ENCODE measurements at places on chromosomes 3 and 15.

DNA sequence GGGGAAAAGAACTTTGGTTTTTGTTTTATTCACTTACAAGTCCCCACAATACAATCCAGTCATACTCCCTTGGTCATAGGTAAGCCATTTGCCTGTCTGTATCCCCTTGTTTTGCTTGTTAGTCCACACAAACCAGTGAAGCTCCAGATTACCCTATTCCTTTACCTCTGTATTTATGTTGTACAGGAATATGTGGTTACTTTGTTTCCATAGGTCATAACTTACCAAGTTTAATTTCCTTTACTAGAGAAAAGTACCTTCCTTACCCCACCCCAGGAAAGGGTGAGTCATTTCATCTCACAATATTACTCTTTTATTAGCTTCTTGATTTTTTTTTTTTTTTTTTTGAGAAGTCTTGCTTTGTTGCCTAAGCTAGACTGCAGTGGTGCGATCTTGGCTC, 113.4 kb upstream of the LRRFIP2 start:
- peak; percentile 48 for DNase-seq

DNA sequence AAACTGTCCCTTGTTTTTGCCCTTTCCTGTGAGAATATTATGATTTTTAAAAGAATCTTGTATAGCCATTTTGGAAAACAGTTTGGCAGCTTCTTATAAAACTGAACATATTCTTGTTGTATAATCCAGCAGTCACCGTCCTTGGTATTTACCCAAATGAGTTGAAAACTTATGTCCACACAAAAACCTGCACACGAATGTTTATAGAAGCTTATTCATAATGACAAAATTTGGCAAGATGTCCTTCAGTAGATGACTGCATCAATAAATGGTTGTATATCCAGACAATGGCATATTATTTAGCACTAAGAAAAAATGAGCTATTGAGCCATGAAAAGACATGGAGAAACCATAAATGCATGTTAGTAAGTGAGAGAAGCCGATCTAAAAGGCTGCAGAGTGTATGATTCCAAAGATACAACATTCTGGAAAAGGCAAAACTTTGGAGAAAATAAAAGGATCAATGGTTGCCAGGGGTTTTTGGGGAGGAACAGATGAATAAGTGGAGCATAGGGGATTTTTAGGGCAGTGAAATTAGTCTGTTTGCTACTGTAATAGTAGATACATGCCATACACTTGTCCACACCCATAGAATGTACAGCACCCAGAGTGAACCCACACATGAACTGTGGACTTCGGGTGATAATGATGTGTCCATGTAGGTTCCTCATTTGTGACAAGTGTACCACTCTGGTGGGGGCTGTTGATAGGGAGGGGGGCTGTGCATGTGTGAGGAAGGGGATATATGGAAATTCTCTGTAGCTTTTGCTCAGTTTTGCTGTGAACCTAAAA, 31.7 kb downstream of the LIMD1 start:
- DNase-seq, result no peak

DNA sequence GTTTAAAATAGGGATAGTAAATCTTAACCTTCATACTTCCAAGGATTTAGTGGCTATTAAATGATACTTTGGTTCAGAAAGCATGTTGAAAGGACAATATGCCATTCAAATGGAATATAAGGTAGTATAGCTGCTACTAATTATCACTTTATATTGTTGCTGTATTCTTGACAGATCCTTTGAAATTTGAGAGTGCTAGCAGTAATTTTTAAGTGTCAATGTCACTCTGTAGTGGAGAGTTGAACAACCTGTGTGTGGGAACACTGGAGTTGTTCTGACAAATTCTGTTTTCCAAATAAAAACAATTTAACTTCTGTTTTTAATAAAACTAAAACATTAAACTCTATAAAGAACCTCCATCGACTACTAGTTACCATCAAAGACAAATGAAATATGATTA, 565.7 kb downstream of the FGF12 start:
- DNase-seq, result no peak

DNA sequence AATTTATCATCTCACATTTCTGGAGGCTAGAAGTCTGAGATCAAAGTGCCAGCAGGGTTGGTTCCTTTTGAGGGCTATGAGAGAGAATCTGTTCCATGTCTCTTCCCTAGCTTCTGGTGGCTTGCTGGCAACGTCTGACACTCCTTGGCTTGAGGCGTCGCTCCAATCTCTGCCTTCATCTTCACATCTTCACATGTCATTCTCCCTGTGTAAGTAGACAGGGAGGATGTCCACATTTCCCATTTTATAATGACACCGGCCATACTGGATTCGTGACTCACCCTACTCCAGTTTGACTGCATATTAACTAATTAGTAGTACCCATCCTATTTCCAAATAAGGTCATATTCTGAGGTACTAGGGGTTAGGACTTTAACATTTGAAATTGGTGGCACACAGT, 17.5 kb upstream of the ARHGAP31 start:
- DNase-seq, result no peak

DNA sequence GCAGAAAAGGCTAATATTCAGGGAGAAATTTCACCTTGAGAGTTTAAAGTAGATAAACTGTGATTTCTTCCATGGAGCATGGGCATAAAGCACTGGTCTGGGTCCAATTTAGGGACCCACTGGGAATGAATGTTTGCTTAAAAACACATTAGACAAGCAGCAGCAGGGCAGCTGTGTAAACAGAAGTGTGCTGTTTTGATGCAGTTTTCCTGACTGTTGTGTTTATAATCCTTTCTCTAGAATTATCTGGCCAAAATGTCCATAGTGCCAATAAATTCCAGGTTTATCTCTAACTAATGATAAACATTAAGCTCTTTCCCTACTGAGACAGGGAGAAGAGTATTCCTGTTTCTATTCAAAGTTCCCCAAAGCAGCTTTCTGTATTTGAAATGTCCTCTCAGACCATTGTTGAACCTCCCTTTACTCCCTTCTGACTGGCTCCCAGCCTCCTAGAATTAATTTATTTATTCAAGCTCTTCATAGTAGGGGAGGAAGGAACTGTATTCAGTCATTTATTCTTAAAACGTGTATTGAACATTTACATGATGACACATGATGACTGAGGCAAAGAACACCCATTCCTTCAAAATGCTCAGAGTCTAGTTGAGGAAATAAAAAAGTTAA, 7.0 kb upstream of the TM4SF18 start:
- no peak for DNase-seq

DNA sequence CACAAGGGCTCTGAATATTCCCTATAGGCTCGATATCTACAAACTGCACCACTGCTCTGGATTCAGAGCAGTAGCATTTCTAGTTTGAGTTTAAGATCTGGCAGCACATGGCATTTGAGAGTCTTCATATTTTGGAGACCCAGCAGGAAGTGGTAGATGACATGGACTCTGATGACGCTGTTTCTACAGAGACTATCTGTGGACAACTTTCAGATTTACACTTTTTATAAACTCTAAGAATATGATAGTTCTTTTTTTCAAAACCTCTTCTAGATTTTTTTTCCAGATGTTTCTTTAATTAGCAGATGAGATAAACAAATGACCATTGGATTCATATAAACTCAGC, 35.8 kb downstream of the ARMC8 start:
- peak; percentile 28 for DNase-seq

- no peak for DNase-seq
Observed at GRCh38 chr3:131960324-131960723, 74.5 kb downstream of the CPNE4 start.

GRCh38 chr3:116198087-116198486, 247.2 kb downstream of the LSAMP start:
- DNase-seq, result no peak

DNA sequence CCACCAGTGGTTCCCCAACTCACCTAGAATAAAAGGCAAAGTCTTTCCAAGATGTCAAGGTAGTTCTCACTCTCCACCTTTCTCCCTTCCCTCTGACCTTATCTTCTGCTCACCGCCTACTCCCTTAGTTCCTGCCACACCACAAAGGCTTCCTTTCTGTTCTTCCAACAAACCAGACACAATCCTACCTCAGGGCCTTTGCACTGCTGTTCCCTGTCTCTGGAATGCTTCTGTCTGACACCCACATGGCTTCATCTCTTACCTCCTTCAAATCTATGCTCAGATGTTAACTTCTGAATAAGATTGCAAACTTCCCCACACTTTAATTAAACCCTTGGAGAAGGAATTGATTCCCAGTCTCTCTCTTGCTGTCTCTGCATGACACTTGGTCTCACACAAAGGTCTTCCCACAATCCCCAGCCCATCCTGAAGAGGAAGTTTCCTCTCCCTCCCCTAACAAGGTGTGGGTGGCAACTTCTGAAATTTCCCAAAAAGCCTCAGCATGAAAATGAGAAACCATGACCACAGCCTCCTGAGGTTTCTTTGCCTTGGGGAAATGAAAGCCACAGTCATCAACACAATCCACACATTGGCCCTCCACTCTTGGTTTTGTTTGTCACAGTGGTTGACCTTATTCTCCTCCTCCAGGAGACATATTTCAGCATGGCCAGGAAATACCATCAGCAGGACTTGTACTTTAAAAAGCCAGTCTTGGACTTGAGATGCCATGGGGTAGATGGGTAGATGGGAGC, 3.0 kb upstream of the RYK start:
- DNase-seq, result peak; percentile 36

DNA sequence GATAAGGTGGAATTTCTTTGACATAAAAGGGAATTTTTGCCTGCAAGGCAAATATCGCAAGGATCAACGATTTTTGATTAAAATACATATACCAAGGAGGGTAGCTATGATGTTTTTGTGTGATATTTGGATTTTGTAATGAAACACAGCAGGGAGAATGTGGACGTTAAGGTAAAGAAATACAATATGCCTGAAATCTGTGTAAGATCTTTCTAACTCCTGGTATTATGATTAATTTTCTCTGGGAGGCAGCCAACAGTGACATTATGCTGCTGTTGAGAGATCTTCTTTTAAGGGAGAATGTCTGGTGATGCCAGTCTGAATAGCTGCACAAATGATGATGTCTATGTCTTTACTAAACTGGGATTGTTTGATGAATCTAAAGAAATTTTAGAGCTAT, 972.2 kb downstream of the SQOR start:
- no peak for DNase-seq

DNA sequence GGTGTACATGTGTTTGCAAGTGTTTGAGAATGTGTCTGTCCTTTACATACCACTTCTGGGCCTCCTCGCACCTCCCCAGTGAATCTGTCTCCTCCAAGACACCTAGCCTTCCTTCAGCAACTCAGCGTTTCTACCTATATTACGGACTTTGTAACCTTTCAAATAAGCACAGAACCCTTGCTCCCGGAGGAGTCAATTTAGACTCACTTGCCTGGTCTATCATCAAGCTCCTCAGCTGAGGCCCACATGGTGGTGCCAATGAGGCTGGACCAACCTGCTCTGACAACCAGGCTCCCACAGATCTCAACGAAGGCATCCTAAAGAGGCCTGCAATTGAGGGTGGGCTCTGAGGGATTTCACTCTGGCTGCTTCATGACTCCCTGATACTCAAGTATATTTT, 32.8 kb upstream of the TIMP4 start:
- DNase-seq, result no peak

GRCh38 chr3:11146773-11147660, 7.3 kb upstream of the HRH1 start:
- DNase-seq, result no peak

DNA sequence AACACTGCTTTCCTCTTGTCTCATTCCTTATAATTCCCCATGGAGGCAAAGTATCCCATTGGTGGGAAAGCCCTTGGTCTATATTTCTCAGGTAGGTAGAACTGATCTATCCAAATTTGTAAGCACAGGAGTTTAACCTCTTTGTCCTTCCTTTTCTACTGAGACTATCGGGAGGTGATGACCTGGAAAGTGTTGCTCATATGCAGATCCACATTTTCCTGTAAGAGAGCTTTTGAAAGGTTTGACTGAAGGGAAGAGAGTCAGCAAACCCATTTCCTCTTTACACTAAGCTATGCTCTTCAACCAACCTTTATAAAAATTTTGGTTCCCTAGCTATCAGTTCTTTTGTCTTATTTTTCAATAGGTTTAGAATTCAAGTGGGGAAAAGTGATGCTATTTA, 200.7 kb downstream of the TIGIT start:
- DNase-seq, result no peak

GRCh38 chr3:119534296-119534695, 25.1 kb downstream of the CD80 start:
- no peak for DNase-seq

GRCh38 chr3:148873270-148873927, 8.3 kb downstream of the CPA3 start:
- DNase-seq, result no peak

DNA sequence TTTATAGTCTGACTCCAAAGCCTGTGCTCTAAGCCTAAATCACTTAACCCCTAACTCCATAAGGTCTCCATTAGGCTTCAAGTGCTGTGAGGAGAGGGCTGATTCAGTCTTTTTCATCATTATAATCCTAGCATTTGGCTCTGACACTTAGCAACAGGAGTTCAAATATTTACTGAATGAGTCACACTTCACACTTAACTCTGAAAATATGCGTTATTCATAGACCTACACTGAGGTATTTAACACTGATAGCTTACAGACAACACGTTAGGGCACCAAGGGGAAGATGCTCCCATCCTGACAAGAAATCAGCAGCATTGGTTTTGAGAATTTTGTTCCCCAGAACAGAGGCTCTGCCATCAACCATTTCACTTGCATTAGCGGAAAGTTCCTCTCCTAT, 53.5 kb downstream of the MSL2 start:
- DNase-seq, result peak; percentile 45

DNA sequence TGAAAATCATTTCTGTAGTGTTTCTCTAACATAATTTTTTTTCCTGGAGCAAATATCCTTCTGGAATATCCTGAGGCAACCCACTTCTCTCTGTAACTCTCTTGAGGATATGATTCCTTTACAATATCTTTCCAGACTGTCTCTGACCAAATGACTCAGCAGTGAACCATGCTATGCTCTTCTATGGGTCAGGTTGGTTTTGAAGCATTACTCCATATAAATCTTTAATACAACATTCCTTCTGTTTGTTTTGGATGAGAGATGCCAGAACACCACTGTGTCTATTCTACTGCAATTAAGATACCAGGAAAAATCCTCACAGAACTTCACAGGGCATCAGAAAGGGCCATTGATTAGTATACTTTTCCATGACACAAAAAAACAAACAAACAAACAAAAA, 626.4 kb upstream of the ZNF385D start:
- DNase-seq, result no peak

- DNase-seq, result no peak
Observed at GRCh38 chr3:9229325-9229724, 20.1 kb downstream of the SRGAP3 start.

DNA sequence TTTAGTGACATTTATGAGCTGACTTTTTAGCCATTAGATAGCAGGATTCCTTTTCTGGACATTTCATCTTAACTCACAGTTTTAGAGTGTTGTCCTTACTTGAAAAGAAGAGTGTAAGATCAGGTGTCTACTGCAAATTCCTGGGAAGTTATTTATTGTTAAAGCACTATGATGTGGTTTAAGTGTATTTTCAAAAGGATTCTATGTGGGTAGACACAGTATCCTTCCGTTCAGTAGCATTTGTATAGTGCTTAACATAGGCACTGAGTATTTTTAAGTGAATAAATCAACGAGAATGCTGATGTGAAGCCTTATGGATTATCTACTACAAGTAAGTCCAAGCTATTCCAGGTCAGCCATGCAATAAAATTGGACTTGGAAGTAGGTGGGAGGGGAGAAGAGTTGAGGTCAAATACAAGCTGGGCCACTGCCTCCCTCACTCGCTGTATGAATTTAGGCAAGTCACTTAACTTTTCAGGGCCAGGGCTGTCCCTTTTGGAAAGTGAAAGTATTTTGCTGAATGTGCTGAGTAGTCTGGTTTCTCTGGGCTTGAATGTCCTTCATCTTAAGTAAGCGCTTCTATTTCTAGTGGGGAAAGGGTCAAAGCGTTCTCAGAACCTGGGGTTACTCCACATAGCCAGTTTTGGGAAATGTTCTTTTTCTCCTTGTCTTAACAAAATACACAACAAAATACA, 48.6 kb downstream of the GAP43 start:
- DNase-seq, result no peak

Measured in activated CD4-positive, alpha-beta T cell treated with anti-CD3 and anti-CD28 coated beads, Interleukin-2, Interleukin-6, amounts not matched to agents 100 ng/mL and 50 ng/mL, durations not matched to agents 16 hours and 8 hours (primary cell).